Myocyte (in vitro differentiated cells): ENCODE measurements at places on chromosomes 5 and 9. TPM values are rescaled to one million over a fixed set of nuclear protein-coding genes. Genes with fewer than 3 reads are reported as not detected.

Gene BTNL9
- total RNA-seq, result not detected in 2 replicates

Gene MROH2B
- total RNA-seq, result not detected in 2 replicates

Gene IFNK
- total RNA-seq, result not detected in 2 replicates

Gene OGN
- total RNA-seq, result not detected in 2 replicates

Gene EFNA5
- total RNA-seq, result 8.2 and 18.2 TPM in 2 replicates

Gene FIBCD1
- 0.36 and 0.48 TPM in 2 replicates for total RNA-seq

Gene TAF11L2
- not detected in 2 replicates for total RNA-seq

DNA sequence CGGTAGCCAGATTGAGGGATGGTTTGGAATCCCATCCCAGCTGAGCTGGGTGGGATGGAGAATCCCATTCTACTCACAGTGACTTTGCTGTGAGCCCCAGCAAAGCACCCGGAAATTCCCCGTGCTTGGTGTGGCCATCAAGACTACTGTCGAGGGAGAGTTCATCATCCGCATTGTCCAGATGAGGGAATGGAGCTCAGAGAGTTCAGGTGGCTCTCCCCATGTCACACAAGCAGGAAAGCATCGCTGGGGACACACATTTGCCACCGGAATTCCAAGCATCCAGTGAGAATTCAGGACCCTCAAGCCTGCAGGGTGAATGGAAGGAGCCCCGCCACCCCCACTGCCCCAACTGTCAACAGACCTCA lies 54.4 kb downstream of the HRH2 start:
- no peak for DNase-seq

GRCh38 chr5:43564289-43564850 lies 7.5 kb upstream of the PAIP1 start:
- no peak for DNase-seq

DNA sequence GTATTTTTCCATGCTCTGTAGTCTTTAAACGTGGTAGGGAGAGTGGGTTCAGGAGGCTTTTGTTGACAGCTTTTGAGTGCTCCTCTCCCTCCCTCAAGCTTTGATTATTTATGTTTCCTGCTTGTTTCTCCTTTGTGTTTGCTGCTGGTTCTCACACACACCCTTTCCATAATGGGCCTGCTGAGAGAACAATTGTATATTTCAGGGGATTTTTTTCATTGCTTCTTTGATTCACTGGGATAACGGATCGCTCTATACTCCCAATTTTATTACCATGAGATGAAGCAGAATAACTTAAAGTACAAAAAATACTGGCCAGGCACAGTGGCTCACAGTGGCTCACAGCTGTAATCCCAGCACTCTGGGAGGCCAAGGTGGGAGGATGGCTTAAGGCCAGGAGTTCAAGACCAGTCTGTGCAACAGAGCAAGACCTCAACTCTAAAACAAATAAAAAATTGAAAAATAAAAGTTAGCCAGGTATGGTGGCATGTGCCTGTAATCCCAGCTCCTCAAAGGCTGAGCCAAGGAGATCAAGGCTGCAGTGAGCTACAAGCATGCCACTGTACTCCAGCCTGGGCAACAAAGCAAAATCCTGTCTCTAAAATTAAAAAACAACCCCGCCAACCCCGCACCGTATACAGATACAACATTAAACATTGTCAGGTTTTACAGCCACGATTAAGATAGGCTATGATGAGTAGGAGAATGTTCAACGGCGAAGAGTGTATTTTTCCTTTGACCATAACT lies 66.9 kb downstream of the USP20 start:
- no peak for DNase-seq

DNA sequence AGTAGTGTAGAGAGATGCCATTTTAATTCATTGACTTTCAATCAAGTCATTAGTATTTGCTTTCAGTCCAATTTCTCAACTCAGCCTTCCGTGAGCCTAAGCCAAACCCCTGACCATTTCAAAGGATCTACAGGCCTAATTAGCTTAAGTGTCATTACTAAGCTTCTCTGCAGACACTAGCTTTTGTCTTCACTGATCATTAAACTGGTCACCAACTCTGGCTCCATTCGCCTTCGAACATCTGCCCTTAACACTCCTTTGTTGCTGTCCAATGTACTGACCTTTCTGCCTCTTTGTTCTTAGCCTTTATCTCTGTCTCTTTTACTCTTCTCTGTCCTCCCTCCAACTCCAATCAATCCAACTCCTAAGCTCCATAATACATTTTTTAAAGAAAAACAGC lies 299.3 kb downstream of the DIRAS2 start:
- DNase-seq, result peak; percentile 51

GRCh38 chr9:127854184-127854806 lies at the start of gene ENG:
Gene ENG (minus strand): TSS chr9:127854658. CDS start chr9:127854355, 303 bp downstream.
- peak; percentile 63 for DNase-seq

- peak; percentile 66 for DNase-seq
Observed at GRCh38 chr5:84088996-84089395, 295.7 kb downstream of the EDIL3 start.

GRCh38 chr5:32559411-32559810 lies 25.9 kb upstream of the SUB1 start:
- DNase-seq, result no peak

DNA sequence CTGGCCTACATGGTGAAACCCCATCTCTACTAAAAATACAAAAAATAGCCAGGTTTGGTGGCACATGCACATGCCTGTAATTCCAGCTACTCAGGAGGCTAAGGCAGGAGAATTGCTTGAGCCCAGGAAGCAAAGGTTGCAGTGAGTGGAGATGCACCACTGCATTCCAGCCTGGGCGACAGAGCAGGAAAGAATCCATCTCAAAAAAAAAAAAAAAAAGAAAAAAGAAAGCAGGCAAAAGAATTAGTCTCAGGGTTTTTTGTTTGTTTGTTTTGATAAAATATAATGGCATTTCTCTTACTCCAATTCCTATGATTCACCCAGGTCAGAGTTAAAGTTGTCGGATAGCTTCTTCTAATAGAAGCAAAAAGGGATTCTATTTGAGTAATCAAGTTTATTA lies 67.0 kb upstream of the ATG10 start:
- DNase-seq, result no peak

GRCh38 chr9:37503736-37504135 lies 18.0 kb downstream of the POLR1E start:
- DNase-seq, result no peak

GRCh38 chr9:131839281-131840084 lies 99.6 kb upstream of the RAPGEF1 start:
- peak; percentile 68 for DNase-seq

DNA sequence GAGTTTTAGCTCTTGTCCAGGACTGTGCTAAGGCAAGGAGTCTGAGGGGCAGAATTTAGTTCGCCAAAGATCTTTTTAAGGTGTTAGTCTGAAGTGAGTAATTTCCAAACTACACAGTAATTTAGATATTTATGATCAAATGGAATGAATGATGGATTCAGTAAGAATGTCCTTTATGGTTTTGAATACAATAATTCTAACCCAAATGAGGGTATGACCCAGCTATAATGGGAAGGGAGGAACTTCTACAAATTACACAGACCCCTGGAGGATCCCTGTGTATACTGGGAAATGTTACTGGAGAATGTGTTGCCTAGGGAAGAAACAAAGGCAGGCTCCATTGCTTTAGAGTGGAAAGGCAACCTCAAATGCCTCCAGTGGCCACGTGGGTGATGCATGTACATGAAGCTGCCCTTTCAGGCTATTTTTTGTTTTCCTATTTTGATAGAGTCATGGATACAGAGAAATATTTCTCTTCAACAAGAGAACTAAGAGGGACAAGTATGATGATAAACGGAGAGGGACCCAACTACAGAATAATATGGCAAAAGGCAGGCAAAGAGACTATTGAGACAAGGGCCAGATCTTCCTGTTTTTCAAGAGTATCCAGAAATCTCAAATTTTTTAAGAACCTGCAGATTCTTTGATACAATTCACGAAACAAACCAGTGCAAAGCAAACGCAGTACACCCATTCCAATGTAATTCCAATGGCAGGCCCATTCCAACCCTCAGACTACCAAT lies 25.4 kb downstream of the SLC1A3 start:
- no peak for DNase-seq

GRCh38 chr5:36457511-36458270 lies 148.7 kb upstream of the SLC1A3 start:
- peak; percentile 78 for DNase-seq

GRCh38 chr9:137694962-137695875 lies 76.4 kb downstream of the EHMT1 start:
- peak; percentile 21 for DNase-seq

GRCh38 chr9:131708226-131709002 lies 31.5 kb downstream of the RAPGEF1 start:
- no peak for DNase-seq
